Hair follicular keratinocyte (primary cell): ENCODE measurements at places on chromosomes 1 and 21. TPM values are rescaled to one million over a fixed set of nuclear protein-coding genes. Genes with fewer than 3 reads are reported as not detected.

The DAB1 gene
- not detected in 2 replicates for total RNA-seq

The LRRC53 gene
- total RNA-seq = not detected in 2 replicates

The RAB3B gene
- total RNA-seq = 2.8 and 5.7 TPM in 2 replicates

The CD53 gene
- not detected in 2 replicates for total RNA-seq

The KCNJ9 gene
- total RNA-seq = not detected in 2 replicates

The PYHIN1 gene
- total RNA-seq = not detected in 2 replicates

The OR2L13 gene
- 0.08 and 0.23 TPM in 2 replicates for total RNA-seq

The DNAJC28 gene
- total RNA-seq = 0.23 and 1.0 TPM in 2 replicates

The PDC gene
- not detected in 2 replicates for total RNA-seq

The HSD3B1 gene
- not detected in 2 replicates for total RNA-seq

The STYXL2 gene
- total RNA-seq = not detected in 2 replicates

The TRIM67 gene
- not detected in 2 replicates for total RNA-seq

The IFI44L gene
- total RNA-seq = 0.08 and 0.53 TPM in 2 replicates

The CD5L gene
- total RNA-seq = not detected in 2 replicates

The HCN3 gene
- total RNA-seq = 0.38 and 0.55 TPM in 2 replicates

The FAM72D gene
- total RNA-seq = 3.1 and 5.3 TPM in 2 replicates

The MMP23B gene
- total RNA-seq = 0.08 and 3.7 TPM in 2 replicates

The PDE9A gene
- total RNA-seq = 0.19 and 2.3 TPM in 2 replicates

The WNT2B gene
- 0.30 and 0.78 TPM in 2 replicates for total RNA-seq

The PROX1 gene
- total RNA-seq = 0.15 and 0.16 TPM in 2 replicates

The GNG4 gene
- 0.16 and 0.30 TPM in 2 replicates for total RNA-seq

The CDK11A gene
- 7.2 and 10.3 TPM in 2 replicates for total RNA-seq

The VHLL gene
- not detected in 2 replicates for total RNA-seq

The NKAIN1 gene
- not detected in 2 replicates for total RNA-seq

The F13B gene
- total RNA-seq = not detected in 2 replicates

The MTARC1 gene
- total RNA-seq = 4.8 and 5.2 TPM in 2 replicates

The UBE2J2 gene
- total RNA-seq = 28.3 and 55.2 TPM in 2 replicates

The FAM163A gene
- not detected in 2 replicates for total RNA-seq

The MGST3 gene
- 116 and 221 TPM in 2 replicates for total RNA-seq

The FAM72A gene
- total RNA-seq = 2.8 and 12.3 TPM in 2 replicates
